Right ventricle myocardium inferior (tissue), 1 donor: ENCODE measurements at places on chromosomes 11 and 22. TPM values are rescaled to one million over a fixed set of nuclear protein-coding genes. Genes with fewer than 3 reads are reported as not detected.

DNA sequence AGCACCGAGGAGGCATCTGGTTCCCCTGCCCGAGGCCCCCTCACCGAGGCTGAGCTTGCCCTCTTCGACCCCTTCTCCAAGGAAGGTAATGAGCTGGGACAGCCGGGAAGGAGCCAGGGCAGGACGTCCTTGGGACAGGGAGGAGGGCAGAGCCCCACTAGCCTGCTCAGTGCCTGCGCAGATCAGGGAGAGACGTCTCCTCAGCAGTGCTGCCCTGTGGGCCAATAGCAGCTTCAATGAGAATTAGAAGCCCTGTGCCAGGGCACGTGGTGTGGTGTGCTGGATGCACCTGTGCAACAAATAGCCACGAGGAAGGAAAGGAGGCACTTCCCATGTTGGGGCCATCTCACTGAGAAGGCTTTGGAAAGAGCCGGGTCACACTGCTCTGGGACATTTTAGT, 5.4 kb upstream of the SAC3D1 start:
- peak; percentile 23 for DNase-seq

DNA sequence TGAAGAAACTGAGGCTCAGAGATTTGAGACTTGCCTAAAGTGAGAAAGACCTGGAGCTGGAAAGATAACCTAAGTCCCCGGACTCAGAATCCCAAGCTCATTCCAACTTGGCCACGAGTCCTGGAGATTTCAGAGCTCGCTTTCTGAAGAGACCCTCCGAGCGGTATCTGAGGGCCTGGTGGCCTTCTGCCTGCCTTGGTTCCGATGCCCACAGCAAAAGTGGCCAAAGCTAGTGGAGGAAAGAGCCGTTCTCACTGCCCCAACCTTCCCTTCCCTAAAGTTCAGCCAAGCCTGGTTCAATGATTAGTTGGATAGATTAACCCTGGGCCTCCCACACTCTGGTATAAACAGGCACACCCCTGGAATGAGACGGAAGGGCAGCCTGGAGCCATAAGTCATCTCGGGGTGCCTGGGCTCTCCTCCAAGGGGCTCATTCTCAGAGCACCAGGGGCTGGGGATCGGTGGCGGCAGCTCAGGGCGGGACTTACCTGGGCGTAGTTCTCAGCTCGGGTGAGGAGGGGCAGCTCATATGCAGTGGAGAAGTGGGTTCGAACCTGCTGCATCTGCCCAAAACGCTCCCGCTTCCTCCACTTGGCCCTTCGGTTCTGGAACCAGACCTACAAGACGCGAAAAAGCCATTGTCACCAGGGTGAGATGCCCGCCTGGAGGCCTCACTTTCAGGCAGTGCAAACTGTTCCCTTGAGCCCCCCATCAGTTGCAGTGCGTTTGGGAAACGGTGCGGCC, 42.8 kb downstream of the ALX4 start:
- DNase-seq: no peak

DNA sequence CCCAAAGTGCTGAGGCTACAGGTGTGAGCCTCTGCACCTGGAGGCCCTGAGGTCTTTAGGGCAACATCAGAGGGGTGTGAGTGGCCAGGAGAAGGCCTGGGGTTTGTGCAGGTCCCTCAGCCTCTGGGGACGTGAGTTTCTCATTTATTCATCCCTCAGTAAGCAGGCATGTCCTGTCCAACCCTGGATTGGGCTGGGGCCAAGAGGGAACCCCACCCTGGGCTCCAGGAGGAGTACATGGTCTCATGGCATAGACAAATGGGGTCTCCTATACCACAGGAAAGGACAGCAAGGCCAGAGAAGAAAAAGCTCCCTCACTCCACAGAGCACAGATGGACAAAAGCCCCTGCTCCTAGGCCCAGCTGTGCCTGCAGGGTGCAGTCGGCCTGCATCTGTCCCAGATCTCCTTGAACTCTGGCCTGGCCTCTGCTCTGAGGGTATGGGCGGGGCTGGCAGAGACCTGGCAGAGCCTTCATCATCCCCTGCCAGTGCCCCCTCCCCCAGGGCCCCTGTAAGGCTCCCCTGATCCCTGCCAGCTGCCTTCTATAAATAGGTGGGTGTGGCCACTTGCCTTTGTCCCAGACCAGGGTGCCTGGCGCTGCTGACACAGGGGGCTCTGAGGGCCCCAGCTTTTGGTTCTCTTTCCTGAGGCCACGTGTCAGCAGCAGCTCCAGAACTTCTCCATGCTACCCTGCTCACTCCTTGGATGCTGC, 34.6 kb downstream of the A4GALT start:
- DNase-seq: peak; percentile 83

GRCh38 chr11:70510106-70510505, 111.8 kb downstream of the CTTN start:
- no peak for DNase-seq

The TRIM29 gene
- not detected for total RNA-seq

- no peak for DNase-seq
Observed at GRCh38 chr22:28143241-28143865, 224.3 kb upstream of the PITPNB start.

GRCh38 chr22:17359501-17359900, 9.8 kb upstream of the CECR2 start:
- no peak for DNase-seq

GRCh38 chr11:36127550-36127949, 161.7 kb downstream of the COMMD9 start:
- DNase-seq: no peak

The P2RY2 gene
- total RNA-seq: 20.0 TPM

DNA sequence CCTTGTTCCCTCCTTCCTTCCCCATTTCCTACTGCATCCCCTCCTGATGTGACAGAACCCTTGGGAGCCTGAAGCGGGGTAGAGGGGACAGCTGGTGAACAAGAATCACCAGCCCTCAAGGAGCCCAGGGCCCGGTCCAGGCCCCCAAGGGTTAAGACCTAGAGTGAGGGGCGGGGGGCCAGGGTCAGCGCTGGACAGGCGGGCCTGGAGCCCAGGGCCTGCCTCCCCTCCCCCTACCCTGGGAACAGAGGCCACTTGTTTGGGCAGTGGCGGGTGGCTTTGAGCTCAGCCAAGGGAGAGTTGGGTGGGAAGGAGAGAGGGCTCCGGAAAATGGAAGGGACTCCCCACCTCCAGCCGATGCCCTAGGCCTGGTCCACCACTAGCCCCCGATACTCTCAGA, 2.1 kb downstream of the ARAP1 start:
- DNase-seq: peak; percentile 50

The OR52E8 gene
- total RNA-seq: not detected

DNA sequence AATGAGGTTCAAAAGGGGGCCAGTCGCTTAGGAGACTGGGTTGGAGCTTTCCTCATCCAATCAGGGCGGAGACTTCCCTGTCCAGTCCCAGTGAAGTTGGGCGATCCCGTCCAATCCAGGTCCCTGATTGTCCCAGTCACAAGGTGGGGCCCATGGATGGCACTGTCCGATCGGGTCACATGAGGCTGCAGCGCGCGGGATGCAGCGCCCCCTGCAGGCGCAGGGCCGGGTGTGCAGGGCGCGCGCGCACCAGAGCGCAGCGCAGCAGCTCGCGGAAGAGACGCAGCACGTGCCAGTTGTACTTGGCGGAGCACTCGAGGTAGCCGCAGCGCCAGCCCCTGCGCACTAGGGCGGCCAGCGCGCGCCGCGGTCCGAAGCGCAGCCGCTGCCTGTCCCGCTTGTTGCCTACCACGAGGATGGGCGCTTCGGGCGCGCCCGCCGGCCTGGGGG, 2.3 kb downstream of the RASL10A start:
- DNase-seq: no peak
